ENCODE measurements at places on chromosomes 5 and 9.

DNA sequence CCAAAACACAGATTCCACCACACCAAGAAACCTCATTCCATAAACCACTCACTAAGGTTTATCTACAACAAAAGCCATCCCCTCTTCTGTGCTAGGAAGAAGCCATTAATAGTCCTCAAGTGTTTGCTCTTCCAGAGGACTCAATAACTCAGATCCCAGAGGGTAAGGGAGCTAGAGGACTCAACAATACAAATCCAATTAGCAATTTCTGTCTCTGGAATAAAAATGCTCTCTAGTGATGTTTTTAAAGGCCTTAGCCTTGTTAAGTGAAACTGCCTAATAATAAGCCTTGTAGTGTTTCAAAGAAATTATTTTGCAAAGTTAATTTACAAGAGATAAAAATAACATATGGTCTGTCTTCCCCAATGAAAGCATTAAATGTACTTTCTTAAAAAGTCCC, 942.4 kb downstream of the CDH12 start:
- no peak for DNase-seq

DNA sequence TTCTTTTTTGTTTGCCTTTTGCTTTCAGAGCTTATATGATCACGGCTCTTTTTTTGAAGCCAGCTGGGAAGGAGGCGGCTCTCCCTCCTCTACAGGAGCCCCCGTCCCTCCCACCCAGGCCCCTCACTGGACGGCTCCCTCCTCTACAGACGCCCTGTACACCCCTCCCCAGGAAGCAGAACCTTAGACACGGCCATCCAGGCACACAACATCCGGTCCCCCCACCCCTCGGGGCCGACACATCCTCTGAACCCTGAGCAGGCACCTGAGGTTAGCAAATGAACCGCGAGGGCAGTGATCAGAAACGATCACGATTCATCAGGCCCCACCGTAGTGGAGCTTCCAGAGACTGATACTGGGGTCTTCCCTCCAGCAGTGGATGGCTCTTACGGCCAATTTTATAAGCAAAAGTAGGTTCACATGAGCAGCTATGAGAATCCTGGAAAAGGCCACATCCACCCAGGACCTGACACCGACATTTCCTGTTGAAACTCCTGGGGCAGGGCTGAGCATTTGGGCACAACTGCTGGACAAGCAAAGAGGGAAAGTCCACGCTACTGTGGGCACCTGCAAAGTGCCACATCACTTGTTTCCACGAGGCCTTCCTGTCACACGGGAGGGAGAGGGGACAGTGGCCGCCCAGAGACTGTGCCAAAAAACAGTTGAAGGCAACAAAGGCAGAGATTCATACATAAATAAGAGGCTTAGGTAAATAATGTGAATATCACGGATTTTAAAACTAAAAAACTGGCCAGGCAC, 78.9 kb downstream of the SEMA4D start:
- DNase-seq, result no peak

DNA sequence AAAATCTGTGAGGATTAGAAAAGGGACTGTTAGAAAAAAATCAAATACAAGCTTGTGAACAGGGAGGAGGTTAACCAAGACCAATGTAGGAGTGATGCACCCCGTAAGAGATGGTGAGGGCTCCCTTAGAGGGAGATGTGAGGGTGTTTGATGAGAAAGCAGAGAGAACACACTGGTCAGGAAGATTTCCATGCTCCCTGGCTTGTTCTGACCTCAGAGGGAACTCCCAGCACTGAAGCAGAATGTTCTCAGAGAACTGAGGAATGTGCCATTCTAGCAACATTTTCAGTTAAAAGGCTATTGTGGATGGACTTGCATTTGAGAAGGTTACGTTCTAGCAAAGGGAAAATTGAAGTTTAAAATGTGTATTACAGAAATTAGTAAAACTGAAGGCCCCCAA, 110.6 kb downstream of the HTR4 start:
- no peak for DNase-seq

GRCh38 chr5:136129445-136129844, 3.2 kb upstream of the SMAD5 start:
- no peak for DNase-seq

- DNase-seq, result no peak
These were observed 6.9 kb downstream of the NKX2-5 start for GRCh38 chr5:173228107-173228506.

DNA sequence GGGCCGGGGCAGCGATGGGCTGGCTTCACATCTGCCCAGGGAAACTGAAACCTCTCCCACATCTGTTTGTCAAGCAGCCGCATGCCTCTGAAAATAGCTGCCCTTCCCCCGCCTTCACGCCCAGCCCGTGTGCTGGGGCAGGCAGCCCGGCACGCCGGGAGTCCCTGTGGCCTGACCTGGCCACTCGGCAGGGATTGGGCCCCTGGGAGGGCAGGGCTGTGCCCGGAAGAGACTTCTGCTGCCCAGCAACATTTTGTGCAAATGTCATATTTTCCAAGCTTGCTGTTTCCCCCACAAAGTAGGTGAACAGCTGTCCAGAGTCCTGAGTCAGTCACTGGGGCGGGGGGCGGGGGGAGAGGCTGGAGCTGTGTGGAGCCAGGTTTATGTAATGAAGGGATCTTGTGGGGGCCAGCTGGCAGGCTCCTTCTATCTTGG, 8.2 kb downstream of the COL27A1 start:
- DNase-seq, result peak; percentile 68

DNA sequence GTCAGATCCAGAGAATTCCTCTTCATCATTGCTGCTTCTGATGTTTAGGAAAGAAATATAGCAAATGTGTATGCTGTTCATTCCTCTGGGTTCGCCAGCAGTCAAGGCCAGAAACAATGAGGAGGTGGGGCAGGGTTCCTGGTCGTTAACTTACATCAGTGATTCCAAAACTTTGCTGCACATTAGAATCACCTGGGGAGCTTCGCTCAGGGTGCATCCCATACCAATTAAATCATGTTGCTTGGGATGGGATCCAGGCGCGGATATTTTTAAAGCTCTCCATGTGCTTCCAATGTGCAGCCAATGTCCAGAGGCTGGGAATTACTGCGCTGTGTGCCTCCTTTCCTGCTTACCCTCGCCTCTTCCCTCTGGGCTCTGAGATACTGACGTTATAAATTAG, 227.9 kb upstream of the KLF9 start:
- DNase-seq, result no peak

DNA sequence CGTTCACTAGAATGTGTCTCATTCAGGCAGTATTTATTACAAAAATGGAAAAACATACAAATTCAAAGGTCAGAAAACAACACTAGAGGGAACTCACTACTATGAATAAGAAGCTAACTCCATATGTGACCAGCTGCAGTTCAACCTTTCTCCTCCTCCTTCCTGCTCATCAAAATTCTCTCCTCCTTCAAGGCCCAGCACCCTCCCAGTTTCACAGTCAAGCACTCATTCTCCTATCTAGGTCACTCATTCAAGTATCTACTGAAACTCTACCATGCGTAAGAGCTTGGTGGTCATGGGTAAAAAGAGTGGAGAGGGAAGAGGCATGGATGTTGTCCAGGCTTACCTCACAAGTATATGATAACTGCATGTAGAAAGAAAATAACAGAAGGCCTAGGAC, 27.7 kb downstream of the ECPAS start:
- DNase-seq, result peak; percentile 47

- no peak for DNase-seq
These were observed 276.2 kb upstream of the TNC start for GRCh38 chr9:115393976-115394775.

GRCh38 chr5:68028131-68028727, 187.3 kb upstream of the PIK3R1 start:
- DNase-seq, result no peak

DNA sequence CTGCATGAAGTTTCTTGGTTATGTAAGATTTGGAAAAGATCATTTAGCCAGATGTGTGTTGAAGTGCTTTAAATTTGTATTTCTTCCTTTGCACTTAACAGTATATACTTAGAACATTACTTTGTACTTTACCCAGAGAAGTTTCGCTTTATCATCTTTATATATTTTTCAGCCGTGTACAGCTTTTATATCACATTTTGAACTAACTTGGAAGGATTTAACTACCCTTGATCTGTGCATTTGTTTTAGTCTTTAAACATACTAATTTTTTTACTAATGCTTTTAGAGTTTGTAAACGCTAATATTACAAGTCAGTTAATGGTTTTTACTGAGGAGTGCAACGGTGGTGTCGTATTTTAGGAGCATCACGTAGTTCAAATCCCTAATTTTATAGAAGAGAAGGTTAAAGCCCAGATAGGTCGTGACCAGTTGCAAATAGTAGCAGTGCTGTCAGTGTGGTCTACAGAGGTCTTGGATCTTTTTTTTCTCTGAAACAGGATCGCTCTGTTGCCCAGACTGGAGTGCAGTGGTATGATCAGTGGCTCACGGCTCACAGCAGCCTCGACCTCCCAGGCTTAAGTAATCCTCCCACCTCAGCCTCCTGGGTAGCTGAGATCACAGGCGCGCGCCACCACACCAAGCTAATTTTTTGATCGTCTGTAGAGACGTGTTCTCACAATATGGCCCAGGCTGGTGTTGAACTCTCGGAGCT, 2.0 kb downstream of the MATR3 start:
- DNase-seq, result peak; percentile 61

DNA sequence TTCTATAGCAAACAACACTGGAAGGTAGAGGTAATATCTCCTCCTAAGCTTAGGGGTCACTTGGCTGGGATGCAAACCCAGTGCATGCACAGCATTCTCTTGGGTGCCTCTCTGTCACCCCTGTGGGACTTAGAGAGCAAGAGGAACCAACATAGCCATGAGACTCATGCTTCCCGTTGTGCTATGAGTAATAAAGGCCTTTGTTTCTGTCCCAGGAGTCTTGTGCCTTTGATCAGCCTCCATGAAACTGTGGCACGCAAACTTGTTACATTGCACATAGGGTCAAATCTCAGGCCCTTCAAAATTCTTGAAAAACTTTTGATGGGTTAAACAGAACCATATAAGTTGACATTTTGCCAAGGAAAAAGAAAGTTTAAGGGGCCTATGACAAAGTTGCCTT, 272.8 kb downstream of the TAF11L14 start:
- DNase-seq, result no peak

DNA sequence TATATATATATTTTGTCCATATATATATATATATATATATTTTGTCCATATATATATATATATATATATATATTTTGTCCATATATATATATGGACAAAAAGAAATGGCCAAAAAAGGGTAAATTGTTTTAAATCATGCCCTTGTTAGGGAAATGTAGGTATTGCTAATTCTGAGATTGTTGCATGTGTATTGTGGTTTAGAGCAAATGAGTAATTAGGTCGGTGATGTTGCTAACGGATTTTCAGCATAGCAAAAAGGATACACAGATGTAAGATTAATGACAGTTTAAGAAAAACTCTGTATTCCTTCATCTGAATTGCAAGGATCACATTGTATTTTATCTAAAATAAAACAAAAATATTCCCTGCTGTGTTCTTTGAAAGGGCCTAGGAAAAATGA, 40.2 kb downstream of the OSTF1 start:
- no peak for DNase-seq

DNA sequence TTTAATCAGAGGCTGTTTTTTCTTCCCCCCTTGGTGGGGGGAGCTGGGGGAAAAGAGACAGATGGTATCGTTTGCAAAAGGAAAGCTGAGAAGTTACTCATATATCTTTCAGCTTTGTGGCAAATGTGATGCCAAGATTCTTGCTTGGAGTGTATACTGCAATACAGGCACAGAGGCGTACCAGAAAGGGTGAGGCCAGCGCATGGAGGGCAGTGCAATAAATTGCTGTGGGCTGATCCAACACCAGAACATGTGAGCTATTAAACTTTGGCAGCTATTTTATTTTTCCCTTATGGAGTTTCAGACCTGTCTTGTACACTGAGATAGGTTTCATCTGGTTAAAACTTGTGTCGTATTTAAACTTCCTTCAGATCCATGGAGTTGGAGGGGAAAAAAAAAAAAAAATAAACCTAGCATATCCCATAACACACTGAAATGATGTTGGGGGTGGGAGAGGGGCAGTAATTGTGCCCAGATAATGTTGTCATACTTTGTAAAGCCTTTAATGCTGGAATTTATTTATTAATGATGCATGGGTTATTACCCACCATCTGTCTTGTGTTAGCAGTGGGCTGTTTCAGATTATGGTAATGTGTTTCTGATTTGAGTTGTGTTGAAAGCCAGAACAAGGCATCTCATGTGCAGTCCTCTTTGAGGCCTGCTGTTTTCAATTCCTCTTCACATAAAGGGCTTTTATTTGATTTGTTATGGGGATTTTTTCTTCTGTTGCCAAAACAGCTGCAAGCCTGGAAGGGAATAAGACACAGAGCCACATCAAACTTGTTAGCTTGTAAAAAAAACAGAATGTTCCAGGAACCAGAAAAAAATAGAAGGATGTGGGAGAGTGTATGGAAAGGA, 891.3 kb downstream of the TLE1 start:
- DNase-seq, result peak; percentile 98

- no peak for DNase-seq
These were observed 51.8 kb upstream of the TEX48 start for GRCh38 chr9:114733816-114734215.

DNA sequence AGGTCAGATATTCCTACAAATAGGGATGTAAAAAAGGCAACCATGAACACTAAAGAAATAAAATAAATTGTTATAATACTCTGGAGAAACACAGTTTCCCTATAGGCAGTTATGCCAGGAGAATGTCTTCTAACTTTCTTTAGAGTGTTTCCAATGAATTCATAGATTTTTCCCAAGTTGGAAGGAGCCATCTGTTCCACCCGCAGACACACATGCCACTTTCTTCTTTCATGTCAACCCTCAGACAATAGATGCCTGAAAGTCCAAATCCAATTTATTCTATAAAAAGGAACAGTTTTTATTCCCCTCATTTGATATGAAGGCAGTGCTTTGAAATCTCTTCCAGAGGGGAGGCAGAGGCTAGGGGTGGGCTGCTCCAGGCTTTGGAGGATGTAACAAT, 418.1 kb downstream of the ACTL7B start:
- no peak for DNase-seq

- DNase-seq, result no peak
These were observed 20.6 kb upstream of the AUH start for GRCh38 chr9:91382298-91382697.

GRCh38 chr5:88886746-88887341, 3.9 kb upstream of the MEF2C start:
- DNase-seq, result no peak

DNA sequence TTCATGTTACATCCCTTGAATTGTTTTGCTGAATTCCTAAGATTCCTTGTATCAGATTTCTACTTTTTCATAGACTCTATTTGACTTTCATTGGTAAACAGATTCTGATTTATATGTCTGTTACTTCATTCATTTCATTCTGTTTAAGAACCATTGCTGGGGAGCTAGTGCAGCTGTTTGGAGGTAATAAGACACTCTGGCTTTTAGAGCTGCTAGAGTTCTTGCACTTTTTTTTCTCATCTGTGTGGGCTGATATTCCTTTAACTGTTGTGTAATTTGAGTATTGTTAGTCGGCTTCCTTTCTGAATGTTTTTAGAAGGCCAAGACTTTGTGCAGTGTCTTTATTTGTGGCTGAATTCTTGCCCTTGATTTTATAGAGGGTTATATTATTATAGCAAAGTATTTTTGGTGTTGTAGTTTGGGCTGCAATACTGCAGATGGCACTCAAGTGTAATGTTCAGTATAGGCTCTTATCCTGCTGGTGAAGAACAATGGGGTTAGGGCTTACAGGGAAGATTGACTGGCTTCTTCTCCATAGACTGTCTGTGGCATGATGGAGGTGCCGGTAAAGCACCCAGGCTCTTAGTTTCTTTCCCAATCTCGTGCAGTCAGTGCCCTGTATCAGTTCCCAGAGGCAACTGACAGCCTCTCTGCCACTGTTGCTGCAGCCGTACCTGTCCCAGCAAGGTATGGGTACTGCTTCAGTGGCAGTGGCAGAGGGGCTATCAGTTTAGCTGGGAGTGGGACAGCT, 162.2 kb downstream of the OXCT1 start:
- no peak for DNase-seq

GRCh38 chr5:136781464-136781863, 416.1 kb upstream of the TRPC7 start:
- DNase-seq, result no peak

Data from lung (tissue), 17 donors.